ENCODE measurements at places on chromosomes 6 and 20.

GRCh38 chr6:36139431-36139830, 9.1 kb downstream of the MAPK13 start:
- DNase-seq, result no peak

- DNase-seq, result no peak
These were observed 28.2 kb downstream of the NDRG3 start for GRCh38 chr20:36717657-36718056.

DNA sequence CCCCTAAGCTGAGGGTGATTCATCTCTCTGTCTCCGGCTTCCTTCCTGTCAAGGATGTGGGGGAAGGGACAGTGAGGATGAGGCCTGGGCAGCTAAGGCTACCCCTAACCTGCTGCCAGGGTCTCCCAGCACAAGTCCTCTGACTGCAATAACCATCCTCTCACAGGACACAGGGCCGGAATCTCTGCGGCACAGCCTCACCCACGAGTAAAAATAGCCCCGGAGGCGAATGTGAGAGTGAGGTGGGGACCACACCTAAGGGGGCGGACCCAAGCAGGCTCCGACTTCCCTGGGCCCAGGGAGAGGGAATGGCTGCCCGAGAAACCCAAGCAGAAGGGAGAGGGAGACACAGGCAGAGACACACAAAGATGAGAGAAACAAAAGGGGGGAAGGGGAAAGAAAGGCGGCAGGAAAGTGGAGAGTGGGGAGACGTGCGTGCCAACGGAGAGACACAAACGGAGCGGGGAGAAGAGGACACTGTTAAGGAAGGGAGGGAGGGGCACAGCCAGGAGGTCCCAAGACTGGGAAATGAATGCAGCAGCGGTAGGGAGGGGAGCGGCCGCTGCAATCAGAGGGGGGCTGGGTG, 1.4 kb downstream of the CLIC1 start:
- peak; percentile 24 for DNase-seq

GRCh38 chr20:38242848-38243708, 17.5 kb downstream of the KIAA1755 start:
- no peak for DNase-seq

- DNase-seq, result no peak
These were observed 700 bp upstream of the LAMA5 start for GRCh38 chr20:62367633-62368391.

DNA sequence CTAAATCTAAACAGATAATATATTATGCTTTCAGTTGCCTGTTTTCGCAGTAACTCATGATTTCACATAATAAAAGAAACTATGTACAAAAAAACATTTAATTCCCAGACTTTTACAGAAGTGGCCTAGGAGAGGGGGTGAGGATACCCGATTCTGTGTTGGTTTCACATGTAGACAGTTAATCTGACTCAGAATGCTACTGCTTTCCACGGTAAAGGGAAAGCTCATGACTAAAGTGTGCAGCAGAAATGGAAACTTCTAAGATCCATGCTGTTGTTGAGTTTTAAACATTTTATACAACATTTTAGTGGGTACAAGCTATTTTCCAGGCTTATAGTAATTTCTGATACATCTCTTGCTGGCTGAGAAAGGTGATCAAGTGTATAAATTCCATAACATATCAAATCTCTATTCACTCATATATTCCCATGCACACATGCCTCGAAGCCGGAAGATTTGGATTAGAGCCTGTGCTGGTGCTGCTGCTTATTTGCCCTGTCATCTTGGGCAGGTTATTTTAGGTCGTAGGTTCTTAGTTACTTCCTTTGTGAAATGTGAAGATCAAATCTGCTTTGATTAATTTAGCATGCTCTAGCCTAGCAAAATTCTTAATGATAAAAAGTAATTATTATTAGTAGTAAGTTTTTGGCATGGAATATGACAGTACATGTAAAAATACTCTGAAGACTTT, 896.7 kb upstream of the MAP3K7 start:
- no peak for DNase-seq

- no peak for DNase-seq
These were observed 582.2 kb upstream of the FLRT3 start for GRCh38 chr20:14919501-14920081.

DNA sequence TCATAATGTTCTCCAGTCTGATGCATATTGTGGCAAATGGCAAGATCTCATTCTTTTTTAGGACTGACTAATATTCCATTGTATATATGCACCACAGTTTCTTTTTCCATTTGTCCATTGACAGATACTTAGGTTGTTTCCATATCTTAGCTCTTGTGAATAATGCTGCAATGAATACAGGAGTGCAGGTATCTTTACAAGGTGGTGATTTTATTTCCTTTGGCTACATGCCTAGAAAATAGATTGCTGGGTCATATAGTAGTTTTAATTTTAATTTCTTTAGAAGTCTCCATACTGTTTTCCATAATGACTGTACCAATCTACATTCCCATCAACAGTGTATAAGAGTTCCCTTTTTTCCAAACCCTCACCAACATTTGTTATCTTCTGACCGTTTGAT, 97.5 kb downstream of the TRMT11 start:
- DNase-seq, result no peak

Measured in stimulated activated CD4-positive, alpha-beta T cell treated with anti-CD3 and anti-CD28 coated beads, Interleukin-15, amount 100 ng/mL, for 1 hour (primary cell).